ENCODE measurements at places on chromosomes 12 and 14.

- DNase-seq = no peak
Observed at GRCh38 chr14:55309761-55310365, 38.6 kb downstream of the FBXO34 start.

DNA sequence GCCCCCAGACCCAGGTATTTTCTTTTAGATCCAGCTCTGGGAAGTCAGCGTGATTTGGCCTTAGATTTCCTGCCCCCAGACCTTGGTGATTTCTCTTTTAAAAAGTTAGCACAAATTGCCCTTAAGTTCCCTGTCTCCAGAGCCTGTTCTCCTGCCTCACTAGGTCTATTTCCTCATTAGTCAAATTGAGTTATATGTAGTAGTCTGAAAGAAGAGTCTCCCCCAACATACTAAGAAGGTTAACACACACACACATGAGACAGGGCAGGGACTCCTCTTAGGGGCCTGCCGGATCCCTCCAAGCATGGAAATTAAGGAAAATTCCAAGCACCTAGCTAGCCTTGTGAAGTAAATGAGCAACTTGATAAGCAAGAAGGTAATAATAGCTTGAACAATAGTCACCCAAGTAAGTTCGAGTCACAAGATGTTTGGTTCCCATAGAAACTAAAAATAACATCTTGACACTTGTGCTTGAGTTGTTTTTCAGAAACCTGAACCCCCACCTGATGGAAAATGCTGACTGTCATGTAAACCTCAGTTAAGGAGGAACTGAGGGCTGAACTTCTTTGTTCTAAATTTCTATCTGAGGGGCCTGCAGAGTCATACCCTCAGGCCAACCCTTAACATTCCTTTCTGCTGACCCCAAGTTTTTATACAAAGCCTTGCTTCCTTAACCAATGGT is 51.6 kb downstream of the CAND1 start:
- DNase-seq = no peak

GRCh38 chr12:28137414-28137813 is 52.8 kb upstream of the CCDC91 start:
- no peak for DNase-seq

DNA sequence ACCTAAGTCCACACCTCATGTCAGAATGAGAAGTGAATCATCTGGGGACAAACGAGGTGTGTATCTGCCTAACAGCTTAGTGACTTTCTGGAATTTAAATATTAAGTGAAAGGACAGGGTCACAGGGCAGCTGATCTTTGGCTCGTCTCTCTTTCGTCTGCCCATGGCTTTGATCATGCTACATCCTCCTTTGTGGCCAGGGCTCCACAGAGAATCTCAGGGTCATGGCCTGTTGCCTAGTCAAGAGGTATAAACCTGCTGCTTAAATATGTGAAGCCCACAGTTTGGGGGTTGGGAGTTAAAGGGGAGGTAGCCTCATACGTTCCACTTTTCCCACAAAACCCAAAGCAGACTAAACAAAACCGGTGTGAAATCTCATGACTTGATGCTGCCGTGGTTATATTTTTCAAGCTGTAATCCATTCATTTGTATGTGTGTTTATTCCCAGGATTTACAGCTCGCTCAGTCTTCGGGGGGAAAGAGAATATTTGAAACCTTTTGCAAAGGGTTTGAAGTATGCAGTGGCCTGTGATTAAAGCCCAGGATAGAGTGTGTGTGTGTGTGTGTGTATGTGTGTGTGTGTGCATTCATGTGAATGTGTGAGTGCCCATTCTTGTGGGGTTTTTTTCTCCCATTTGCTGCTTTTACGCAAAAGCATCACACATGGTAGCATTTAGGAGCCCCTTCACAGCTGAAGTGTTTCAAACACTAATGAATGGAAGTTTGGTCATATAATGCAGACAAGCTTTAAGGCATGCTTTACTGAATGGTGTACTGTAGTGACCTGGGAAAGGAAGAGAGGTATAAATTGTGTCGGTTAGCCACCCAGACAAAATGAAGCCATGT is 137.1 kb downstream of the HMGA2 start:
- DNase-seq = no peak

DNA sequence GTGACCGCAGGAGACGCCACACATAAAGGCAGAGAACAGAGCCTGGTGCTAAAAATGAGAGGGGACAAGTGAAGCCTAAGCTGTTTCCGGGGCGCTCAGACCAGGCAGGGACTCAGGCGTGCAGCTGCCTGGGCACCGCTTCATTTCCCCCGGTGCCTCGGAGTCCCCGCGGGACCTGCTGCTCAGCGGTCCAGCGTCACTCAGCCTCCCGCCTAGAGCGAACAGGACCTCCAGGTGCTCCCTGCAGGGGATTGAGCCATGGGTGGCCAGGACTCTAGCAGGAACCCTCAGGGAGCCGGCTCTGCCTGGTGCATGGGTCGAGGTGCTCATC is 31.0 kb downstream of the CCDC85C start:
- no peak for DNase-seq

DNA sequence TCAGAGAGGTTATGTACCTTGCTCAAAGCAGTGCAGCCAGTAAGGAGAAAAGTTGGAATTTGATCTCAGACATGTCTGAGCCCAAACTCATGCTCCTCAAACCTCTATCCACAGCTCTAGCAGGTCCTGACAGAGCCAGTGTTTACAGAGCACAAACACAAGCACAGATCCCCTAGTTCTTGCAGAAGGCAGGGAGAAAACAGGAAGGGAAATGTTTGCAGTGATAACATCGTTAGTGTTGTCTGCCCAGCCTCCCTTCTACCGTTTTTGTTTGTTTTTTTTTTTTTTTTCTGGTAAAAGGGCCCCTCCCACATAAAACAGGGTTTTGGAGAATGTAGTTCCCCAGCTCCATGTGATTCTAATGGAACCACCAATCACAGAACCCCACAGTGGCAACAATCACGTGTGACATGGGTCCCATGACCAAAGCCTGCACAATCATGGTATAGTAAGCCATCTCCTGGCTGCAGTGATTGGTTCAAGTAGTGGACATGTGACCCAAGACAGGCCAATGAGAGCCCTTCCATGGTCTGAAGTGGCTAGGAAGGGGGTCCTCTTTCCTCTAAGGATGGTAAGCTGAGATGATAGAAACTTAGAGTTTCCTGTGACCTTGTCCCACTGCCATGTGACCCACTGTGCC is 513.4 kb downstream of the MED13L start:
- no peak for DNase-seq

DNA sequence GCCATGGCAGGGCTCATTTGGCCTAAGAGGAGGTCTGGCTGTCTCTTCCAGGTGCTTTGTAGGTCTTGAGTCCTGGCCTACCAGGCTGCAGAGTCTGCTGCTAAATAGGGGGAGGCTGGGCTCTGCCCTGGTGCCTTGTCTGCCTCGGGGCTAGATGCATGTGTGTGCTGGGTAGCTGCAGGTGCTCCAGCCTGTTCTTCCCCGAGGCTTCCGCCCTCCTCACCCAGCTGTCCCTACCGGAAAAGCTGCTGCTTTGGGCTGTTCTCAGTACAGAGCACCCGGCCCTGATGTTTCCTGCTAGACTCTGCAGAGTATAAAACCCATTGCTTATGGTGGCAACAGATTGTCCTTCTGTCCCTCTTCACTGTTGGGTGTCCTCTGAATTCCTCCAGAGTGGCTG is 37.7 kb downstream of the RAB35 start:
- DNase-seq = no peak

- no peak for DNase-seq
Observed at GRCh38 chr12:93008044-93008778, 79.1 kb upstream of the EEA1 start.

DNA sequence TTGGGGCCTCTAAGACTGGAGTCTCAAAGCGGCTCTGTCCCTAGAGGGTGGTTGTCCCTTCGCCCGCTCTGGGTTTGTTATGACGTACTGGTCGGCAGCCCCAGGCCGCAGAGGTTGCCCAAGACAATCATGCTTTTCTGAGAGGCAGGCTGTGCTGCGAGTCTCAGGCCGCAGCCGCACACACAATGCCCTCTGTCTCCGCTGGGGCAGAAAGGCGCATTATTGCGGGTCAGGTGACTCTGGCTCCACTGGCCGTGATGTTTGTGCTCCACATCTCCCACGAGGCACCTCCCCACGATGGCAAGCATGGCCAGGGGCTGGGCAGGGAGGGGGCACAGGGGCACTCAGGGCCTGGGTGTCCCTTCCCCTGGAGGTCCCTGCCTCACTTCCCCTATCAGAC is 21.0 kb upstream of the PLEKHG3 start:
- no peak for DNase-seq

DNA sequence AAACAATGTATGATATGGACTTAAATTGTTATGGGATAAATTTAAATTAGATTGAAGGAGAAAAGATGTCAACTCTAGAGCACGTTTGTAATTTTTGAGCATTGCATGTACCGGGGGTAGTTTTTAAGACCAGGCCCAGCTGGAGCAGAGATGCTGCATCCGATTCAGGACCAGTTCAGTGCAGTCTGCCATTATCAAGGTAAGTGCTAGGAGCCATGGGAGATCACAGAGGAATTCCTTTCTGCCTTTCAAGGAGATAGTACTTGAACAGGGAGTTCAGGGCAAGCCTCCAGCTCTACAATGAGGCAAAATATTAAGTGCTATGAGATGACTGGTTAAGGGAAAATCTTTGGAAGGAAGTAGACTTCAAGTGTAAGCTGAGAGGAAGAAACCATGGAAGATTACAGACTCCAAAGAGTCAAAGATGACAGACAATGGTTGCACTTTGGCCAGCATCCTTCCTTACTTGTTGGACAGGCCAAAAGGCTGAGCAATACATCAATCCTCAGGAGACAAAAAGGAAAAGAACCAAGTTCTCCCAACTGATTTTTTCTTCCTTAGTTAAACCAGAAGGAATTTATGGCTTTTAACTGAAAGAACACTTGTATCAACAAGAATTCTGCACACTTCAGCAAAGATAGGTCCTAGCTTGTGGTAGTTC is 113.2 kb upstream of the HIF1A start:
- no peak for DNase-seq

DNA sequence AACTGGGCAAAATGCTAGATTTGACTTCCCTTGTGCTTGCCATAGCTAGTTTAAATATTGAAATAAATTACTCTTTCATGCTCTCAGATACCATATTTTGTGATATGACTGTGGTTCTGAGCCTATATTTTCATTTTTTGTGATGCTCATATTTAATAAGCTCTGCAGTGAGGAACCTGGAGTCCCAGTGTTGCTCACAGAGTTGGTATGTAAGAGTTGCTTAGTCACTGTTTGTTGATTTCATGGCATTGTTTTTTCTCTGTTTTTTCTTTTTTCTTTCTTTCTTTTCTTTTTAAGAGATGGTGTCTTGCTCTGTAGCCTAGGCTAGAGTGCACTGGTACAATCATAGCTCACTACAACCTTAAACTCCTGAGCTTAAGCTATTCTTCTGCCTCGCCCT is 750.5 kb upstream of the TMEM132C start:
- no peak for DNase-seq

DNA sequence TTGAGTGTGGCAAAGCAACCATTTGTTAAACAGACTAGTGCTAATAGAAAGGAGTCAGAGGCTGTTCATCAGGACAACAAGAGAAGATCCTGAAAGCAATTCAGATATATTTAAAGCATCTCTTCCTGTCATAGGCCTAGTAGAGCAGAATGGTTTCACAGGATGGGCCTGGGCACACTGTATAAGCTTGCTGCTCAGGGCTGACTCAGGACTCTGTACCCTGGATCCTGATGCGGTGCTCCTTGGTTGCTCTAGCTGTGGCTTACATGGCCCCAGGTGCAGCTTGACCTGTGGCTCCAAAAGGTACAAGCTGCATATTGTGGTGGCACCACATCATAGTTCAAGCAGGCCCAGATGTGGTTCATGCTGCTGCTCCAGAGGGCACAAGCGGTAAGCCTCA is 313.4 kb downstream of the ETNK1 start:
- DNase-seq = no peak

GRCh38 chr14:64856529-64857445 is 22.9 kb downstream of the SPTB start:
- no peak for DNase-seq

DNA sequence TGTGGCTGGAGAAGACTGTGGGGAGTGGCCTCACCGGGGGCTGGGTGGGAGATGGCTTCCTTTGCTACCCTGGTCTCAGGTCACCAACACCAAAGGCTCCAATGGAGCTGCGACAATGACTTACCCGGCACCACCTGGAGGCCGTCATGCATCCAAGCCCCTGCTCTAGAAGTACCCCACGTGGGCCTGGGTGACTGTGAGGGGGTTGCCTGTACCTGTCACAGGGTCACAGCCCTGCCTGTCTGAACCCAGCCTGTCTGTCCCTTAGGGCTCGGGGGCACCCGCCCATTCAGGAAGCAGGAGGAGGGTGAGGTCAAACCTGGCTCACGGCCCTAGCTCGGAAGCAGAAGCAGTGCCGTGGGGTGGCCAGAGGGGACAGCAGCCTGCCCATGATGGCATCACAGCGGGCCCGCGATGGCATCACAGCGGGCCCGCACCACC is 18.9 kb downstream of the ABCB9 start:
- DNase-seq = no peak

GRCh38 chr14:99737956-99738667 is 54.0 kb downstream of the CYP46A1 start:
- DNase-seq = no peak

- no peak for DNase-seq
Observed at GRCh38 chr14:102474934-102475333, 34.6 kb downstream of the ANKRD9 start.

DNA sequence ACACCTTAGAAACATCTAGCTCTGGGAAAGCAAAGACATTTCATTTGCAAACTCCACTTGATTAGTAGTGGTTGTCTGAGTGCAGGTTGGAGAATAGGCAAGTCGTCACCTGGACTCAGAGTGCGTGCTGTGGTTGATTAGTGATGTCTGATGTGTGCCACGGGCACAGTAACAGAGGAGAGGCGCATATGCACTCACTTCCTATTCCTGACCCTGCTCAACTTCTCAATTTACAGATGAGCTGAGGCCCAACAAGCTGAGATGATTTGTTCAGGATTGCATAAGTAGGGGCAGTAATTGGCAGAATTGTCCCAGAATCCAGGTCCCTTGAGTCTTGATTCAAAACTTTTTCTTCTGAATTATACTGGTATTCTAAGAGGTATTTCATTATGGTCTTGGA is 44.9 kb downstream of the ADCK1 start:
- no peak for DNase-seq

- no peak for DNase-seq
Observed at GRCh38 chr14:87169362-87169761, 823.6 kb downstream of the GALC start.

- no peak for DNase-seq
Observed at GRCh38 chr14:103547941-103548462, 14.5 kb downstream of the BAG5 start.

- DNase-seq = no peak
Observed at GRCh38 chr12:92362785-92363184, 217.1 kb upstream of the BTG1 start.

GRCh38 chr12:119699199-119699760 is 31.3 kb downstream of the PRKAB1 start:
- DNase-seq = no peak

DNA sequence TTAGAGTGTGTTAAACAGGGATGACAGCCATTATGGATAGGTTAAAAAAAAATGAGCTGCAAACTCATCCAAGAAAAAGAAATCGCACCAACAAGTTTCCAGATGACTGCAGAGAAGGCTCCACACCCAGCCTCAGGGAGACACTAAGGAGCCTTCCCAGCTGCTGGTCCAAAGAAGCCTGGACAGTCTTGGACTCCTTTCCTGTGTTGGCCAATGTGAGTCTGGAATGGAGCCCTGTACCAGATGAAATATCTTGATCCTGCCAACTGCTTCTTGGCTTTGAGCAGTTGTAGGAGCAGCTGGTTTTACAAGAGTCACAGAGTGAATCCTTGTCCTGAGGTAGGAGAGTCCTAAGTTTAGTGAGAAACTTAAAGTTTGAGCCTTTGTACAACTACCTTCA is 44.5 kb downstream of the SLC38A1 start:
- DNase-seq = no peak

- no peak for DNase-seq
Observed at GRCh38 chr12:62519043-62519442, 52.4 kb downstream of the MON2 start.

GRCh38 chr12:108371801-108372344 is 32.8 kb upstream of the CMKLR1 start:
- DNase-seq = no peak
